ENCODE measurements at places on chromosomes 4 and X. TPM values are rescaled to one million over a fixed set of nuclear protein-coding genes. Genes with fewer than 3 reads are reported as not detected.

ARAP2 gene
- 0.96 TPM for total RNA-seq

MAPK10 gene
- 3.3 TPM for total RNA-seq

HTR2C gene
- total RNA-seq, result not detected

FAM156B gene
- total RNA-seq, result 17.6 TPM

APELA gene
- total RNA-seq, result not detected

SLC25A31 gene
- total RNA-seq, result under 0.01 TPM

USP17L30 gene
- total RNA-seq, result not detected

GPR119 gene
- not detected for total RNA-seq

TRIM75 gene
- total RNA-seq, result not detected

PNMA3 gene
- 0.28 TPM for total RNA-seq

ING2 gene
- total RNA-seq, result 12.7 TPM

SSX2 gene
- total RNA-seq, result not detected

GSX2 gene
- total RNA-seq, result under 0.01 TPM

DYNLT3 gene
- total RNA-seq, result 98.4 TPM

SMARCA1 gene
- 47.9 TPM for total RNA-seq

NEUROG2 gene
- not detected for total RNA-seq

ZNF275 gene
- 7.7 TPM for total RNA-seq

GYG2 gene
- 2.7 TPM for total RNA-seq

POU3F4 gene
- total RNA-seq, result not detected

PRDX4 gene
- total RNA-seq, result 309 TPM

FAM184B gene
- under 0.01 TPM for total RNA-seq

TMPRSS11F gene
- not detected for total RNA-seq

XK gene
- total RNA-seq, result under 0.01 TPM

TMPRSS11B gene
- total RNA-seq, result not detected

MAP3K15 gene
- not detected for total RNA-seq

SMIM10L2A gene
- 1.7 TPM for total RNA-seq

STARD8 gene
- total RNA-seq, result 4.6 TPM

DCAF8L2 gene
- total RNA-seq, result not detected

UCP1 gene
- total RNA-seq, result not detected

ZXDA gene
- total RNA-seq, result 6.5 TPM

SEL1L3 gene
- total RNA-seq, result 68.8 TPM

XAGE2 gene
- not detected for total RNA-seq

GAGE12E gene
- total RNA-seq, result not detected

USP27X gene
- 2.5 TPM for total RNA-seq

CTAG1B gene
- total RNA-seq, result not detected

PDGFC gene
- total RNA-seq, result 67.9 TPM

MBTPS2 gene
- total RNA-seq, result 9.3 TPM

ATP8A1 gene
- total RNA-seq, result 0.19 TPM

All from regular cardiac myocyte (primary cell).